ENCODE measurements at places on chromosomes 3 and 15.

DNA sequence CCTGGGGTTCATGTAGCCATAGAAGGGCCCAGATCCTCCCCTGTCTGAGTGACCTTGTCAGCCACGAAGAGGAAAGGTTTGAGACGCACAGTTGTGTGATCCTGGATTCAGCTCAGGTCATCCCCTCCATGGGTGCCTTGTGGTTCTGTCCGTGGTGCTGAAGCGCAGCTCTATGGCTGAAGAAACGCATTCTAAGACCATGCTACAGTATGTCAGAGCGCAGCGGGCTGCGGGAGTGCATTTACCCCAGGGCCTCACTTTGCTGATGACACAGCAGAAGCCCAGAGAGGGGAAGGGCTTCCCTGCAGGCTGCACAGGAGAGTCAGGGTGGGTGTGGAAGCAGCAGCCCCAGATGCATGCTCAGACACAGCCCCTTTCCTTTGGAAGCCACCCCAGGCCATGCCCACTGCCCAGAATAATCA, 68.8 kb upstream of the IQSEC1 start:
- DNase-seq: peak; percentile 44

- DNase-seq: no peak
Observed at GRCh38 chr15:79956354-79956939, 14.5 kb downstream of the BCL2A1 start.

DNA sequence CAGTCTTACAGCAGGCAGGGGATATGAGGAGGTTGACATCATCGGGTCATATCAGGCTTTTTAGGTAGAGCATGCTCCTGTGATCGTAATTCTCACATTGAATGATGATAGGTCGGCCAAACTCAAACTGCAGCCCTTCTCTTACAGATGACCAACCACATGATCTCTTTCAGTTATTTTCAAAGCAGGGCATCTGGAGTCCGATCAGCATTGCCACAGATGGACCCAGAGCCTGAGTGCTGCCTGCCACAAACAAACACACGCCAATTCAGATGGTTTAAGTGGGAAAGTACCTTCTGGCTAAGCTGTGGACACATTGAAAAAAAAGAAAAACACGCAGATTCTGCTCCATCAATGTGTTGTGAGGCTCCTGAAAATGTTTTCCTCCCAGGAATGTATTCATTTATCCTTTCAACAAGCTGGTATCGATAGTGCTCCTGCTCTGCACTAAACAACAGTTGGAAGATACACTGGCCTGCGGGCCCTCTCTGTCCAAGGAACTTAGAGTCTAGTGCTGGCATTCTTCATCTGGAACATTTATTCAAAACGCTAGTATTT, 31.2 kb downstream of the ARPP21 start:
- no peak for DNase-seq

- no peak for DNase-seq
Observed at GRCh38 chr3:182690172-182690571, 103.1 kb upstream of the ATP11B start.

GRCh38 chr15:90248789-90249202, 560 bp upstream of the TTLL13 start:
- DNase-seq: no peak

DNA sequence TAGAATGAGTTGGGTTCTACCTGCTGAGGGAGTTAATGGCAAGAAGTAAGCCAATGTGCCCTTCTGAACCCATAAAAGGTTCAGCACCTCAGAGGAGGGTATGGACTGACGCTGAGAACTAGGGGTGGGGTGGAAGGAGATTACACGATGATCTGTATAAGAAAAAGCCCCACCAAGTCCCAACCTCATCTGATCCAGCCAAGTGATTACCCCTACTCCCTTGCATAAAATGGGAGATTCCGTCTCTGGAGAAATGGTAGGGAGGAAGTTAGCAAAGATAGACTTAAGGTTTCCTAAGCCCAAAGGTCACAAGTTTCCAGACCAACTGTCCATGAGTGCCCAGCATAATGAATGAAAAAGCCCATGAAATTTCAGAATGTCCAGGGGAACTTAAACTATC, 7.1 kb upstream of the DVL3 start:
- DNase-seq: no peak
